ENCODE measurements at places on chromosomes 3 and 15.

DNA sequence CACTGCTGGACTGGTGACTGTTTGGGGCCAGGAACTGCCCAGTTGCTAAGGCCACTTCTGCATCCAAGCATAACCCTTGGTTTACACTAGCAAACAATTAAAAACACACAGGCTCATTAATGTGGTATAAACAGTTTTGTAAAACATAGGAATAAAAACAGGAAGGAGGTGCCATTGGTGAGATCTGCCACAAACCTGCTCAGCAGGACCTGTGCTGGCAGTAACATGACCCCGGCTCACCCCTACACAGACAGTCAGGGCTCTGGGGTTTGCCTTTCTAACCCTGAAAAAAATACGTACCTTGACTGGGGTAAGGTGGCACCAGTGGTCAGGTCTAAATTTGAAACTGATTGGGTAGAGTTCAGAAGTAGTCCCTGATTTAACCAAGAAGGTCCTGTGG is 76.2 kb downstream of the ATP1B3 start:
- no peak for DNase-seq

GRCh38 chr3:169771497-169772304 is 1.5 kb upstream of the MYNN start:
- DNase-seq = peak; percentile 64

DNA sequence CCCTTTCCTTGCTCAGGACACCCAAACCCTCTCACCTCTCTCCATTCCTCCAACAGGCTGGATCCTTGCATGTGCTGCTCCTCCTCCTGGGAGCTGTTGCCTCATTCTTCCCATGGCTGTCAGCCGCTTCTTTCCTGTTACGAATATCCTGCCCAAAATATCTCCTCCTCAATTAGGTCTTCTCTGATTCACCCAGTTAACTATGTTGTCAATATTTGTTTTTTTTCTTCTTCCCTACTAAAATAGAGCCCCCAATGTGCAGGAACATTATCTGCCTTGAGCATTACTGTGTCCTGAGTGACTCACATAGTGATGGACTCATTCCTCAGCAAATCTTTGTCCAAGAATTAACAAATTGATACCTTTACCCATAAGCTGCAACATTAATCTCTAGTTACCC is 357.2 kb downstream of the CLSTN2 start:
- DNase-seq = no peak

GRCh38 chr3:172753125-172753524 is 2.6 kb downstream of the ECT2 start:
- DNase-seq = no peak

DNA sequence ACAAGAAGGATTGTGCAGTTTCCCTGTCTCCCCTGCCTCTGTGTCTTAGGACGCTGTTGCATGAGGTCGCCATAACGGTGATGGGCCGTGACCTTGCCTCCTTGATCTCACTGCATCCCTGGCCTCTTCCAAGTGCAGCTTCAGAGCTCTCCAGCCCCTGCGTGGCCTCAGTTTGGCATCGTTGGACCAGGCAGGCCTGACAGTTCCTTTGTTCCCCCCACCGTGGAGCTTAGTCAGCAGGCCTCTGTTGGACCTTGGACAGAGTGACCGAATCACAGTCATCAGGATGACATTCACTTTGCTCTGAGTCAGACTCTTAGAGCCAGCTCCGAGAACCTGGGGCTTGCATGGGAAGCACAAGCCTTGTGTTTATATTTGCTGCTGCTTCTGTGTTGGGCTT is 139.4 kb downstream of the OPA1 start:
- DNase-seq = no peak

DNA sequence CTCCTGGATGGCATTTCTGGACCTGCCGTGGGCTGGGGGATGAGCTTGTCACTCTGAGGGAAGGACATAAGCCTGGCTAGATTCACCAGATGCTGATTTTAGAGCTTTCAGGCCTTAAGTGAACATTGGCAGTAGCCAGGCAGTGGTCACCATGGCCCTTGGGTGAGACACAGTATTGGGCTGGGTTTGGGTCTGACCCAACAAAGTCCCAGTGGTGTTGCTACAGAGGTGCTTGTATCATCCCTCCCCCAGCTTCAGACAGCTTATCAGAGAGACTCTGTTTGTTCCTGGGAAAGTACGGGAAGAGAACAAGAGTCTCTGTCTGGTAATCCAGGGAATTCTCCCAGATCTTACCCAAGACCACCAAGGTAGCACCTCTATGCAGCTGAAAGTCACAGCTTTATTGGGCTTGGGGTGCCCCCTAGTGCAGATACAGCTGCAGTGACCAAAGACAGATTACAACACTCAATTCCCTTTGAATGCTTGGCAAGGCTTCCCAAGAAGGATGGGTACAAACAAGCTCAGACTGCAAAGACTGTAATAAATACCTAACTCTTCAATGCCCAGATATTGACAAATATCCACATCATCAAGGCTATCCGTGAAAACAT is 9.8 kb upstream of the RUVBL1 start:
- DNase-seq = peak; percentile 35

DNA sequence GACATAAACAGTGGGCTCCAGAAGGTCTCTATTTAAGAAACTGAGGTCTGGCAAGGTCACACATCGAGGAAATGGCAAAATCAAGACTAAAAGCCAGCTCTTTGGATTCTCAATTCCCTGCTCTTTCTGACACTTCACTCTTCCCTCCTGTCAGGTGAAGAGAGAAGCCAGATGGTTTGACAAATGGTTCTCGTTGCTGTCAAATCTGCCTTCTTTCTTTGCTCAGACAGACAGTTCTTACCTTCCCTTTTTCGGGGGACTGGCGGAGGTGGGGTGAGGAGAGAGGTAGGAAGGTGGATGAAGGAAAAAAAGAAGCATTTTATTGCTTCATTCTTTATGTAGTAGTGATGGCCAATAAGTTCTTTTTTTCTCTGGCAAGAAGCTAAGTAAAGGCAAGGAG is 133.4 kb downstream of the LPP start:
- DNase-seq = no peak

GRCh38 chr3:9965200-9965875 is 13.1 kb upstream of the PRRT3 start:
- no peak for DNase-seq

DNA sequence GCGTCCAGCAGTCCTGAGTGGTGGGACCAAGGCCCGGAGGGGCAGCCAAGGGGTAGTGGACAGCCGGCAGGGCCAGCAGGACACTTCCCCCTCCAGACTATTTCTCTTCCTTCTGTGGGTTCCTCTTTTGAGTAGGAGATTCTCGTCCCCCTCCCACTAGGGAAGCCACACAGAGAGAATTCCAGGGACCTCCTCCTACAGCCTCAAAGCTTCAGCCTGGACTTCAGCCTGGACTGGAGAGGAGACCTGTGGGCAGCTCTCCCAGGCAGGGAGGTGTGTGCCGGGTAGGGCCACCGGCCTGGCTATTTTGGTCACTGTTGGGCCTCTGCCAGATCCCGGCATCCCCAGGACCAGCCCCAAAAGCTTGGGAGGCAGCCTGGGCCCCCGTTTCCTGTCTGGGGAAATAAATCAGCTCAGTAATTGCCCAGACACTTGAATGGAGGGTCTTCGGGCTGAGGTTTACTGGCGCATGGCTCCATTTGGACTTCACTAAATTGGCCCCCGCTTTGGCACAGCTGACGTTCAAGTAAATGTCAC is 1.3 kb downstream of the SLC6A6 start:
- DNase-seq = no peak

- DNase-seq = no peak
Observed at GRCh38 chr3:188697127-188697526, 474.6 kb upstream of the TPRG1 start.

DNA sequence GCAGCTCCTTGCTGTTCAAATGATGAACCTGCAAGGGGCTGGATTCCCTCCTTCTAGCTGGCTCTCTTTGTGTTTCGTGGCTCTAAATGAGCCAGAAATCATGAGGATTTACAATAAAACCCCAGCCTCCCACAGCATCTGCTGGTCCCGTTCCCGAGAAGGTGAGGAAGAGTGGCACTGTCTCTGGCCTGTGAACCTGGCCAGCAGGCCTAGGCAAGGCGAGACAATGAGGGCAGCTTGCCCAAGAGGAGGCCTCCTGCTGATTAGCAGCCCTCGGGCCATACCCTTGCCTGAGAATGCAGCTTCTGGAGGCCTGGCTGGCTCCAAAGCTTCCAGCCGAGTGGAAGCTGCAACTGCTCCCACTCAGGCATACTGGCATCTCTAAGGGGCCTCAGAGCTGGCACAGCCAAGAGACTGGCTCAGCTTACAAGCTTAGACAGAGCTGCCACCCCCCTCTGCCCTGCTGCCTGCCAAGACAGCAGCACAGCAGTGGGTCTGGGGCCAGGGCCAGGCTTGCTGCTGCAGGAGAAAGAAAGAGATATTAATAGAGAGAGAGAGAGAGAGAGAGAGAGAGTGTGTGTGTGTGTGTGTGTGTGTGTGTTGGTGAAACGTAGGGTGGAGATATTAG is 76.5 kb downstream of the HMG20A start:
- no peak for DNase-seq

DNA sequence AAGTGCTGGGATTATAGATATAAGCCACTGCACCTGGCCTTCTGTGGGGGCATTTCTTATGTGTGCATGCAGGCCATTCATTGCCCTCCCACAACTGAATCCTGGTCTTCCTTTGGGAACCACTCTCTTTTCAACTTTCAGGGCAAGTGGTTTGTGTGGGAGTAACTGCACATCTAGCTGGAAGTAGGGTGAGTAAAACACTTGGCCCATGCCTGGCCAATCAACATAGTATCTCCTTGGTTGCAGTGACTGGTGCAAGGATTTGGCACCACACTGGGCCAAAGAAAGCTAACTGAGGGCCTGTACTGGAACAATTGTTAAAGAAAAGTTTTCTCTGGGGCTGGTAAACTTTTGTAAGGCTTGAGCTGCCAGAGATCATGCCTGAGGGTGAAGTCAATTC is 189.2 kb upstream of the FEZF2 start:
- DNase-seq = no peak

DNA sequence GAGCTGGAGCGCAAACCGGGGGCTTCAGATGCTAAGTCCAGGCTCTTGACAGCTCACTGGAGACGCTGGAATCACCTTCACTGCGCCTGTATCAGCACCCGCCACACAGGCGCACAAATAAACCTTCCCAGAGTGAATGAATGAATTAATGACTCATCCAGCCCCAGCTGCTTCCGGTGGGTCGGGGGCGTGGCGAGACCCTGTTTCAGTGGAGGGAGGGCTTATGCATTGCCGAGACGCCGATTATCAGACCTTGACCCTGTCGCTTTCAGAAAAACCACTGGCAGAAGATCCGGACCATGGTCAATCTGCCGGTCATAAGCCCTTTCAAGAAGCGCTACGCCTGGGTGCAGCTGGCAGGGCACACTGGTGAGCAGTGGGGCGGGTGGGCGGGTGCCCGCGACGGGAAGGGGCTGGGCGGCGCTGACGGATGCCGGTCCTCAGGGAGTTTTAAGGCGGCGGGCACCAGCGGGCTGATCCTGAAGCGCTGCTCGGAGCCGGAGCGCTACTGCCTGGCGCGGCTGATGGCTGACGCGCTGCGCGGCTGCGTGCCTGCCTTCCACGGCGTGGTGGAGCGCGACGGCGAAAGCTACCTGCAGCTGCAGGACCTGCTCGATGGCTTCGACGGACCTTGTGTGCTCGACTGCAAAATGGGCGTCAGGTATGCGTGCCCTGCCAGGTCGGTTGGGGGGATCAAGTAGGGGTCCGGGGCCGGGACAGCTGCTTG is 7.7 kb downstream of the ITPKA start:
- DNase-seq = no peak

Measured in NT2/D1 (cell line).